Activated gamma-delta T cell (primary cell): ENCODE measurements at places on chromosomes 6 and 20.

DNA sequence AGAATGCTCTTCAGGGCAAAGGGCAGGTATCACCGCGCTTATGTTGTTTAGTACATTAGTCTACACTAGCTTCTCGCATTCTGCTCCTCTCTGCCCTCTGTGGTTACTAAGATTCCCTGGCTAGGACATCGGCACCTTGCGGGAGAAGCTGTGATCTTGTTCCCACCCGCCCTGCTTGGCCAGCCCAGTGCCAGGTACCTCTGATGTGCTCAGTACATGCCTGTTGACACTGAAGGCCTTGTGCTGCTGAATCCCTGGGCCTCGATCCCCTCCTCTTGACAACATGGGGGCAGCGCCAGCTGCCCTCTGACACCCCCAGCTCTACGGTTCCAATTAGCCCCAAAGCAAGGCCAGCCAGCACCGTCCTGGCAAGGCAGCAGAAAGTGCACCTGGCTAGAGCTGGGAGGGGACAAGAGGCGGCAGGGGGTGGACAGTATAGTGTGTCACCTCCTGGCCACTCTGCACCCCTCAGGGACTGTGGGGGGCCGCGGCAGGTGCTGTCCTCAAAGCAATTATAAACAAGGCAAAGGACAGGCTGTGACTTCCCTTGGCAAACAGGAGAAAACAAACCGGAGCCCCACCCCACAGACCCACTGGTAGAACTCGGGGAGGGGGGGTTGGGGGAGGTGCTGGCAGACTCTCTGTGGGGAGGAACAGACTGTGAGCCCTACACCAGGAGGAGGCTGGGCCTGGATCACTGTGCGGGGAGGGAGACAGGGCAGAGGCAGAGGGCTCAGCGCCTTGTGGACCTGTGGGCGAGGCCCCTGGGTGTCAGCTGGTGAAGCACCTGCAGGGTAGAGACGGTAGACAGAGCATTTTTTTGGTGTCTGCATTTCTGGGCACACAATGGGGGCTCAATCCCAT is 7.1 kb downstream of the TFEB start:
- no peak for DNase-seq

GRCh38 chr6:22690446-22690845 is 121.1 kb downstream of the HDGFL1 start:
- no peak for DNase-seq

- no peak for DNase-seq
Observed at GRCh38 chr20:49561256-49561655, 6.7 kb downstream of the PTGIS start.

- DNase-seq, result no peak
Observed at GRCh38 chr20:366041-366718, 14.4 kb upstream of the TRIB3 start.

GRCh38 chr20:15506311-15506710 is 1066.9 kb downstream of the KIF16B start:
- DNase-seq, result no peak

GRCh38 chr20:33516882-33517281 is 27.0 kb downstream of the CBFA2T2 start:
- no peak for DNase-seq

DNA sequence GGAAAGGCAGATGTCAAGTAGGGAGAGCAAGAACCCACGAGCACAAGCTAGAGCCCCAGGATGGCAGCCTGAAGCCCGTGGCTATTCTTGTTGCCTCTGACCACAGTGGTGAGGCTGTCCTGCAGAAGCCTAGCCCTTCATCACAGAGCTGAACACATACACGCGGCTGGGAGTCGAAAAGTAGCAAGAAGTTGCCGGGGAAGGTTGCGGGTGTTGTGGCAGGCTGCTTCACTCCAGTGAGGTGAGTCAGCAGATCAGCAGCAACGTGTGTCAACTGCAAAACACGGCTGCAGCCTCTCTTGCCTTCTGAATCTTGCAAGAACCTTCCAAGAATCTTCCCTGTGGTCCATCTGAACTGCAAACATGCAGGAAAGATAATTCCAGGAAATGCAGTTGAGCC is 10.6 kb upstream of the STX16 start:
- DNase-seq, result no peak

GRCh38 chr20:59866338-59866737 is 67.1 kb downstream of the SYCP2 start:
- DNase-seq, result no peak

- DNase-seq, result no peak
Observed at GRCh38 chr20:25369529-25369928, 21.1 kb downstream of the ABHD12 start.

DNA sequence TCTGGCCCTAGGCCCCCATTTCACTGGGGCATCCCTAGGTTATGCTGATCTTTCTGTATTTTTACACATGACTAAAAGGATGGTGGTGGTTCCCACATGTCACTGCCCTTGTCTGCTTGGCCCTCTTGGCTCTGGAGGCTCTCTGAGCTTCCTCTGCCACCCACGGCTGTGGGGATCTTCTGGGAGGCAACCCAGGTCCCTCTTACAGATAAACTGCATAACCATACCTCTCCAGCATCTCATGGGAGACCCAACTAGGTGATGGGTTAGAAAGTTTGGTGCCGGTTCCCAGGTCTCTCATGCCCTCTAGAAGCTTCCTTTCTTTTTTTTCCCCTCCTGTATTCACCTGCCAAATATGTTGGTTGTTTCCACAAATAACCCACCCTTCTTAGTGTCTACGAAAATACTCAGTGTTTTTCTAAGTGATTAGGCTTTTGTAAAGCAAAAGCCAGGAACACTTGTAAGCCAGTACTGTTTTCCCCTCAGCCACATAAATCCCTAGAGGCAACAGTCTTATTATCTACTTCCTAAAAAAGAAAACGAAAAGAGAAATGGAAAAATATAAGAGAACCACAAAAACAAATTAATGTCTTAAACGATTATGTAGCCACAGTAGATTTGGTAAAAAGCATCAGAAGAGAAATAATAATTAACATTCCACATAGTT is 71.7 kb upstream of the SMLR1 start:
- no peak for DNase-seq
